Kidney (tissue), 22 donors: ENCODE measurements at places on chromosomes 4 and X. TPM values are rescaled to one million over a fixed set of nuclear protein-coding genes. Genes with fewer than 3 reads are reported as not detected.

GRCh38 chr4:102623622-102624021 lies 122.5 kb downstream of the NFKB1 start:
- peak; percentile 29 for DNase-seq

Gene PCDH11X
- polyA plus RNA-seq: not detected

Gene RHOXF2
- not detected for polyA plus RNA-seq

GRCh38 chr4:165394275-165394674 lies 15.5 kb downstream of the CPE start:
- no peak for DNase-seq

- DNase-seq: no peak
These were observed 126.7 kb downstream of the RBM47 start for GRCh38 chr4:40502934-40503333.

GRCh38 chrX:1138476-1139184 lies 73.8 kb downstream of the CRLF2 start:
- no peak for DNase-seq

Gene MAML3
- 1.4 TPM for polyA plus RNA-seq

Gene SLC49A3
- polyA plus RNA-seq: 12.6 TPM

Gene NUDT6
- polyA plus RNA-seq: 32.4 TPM

- DNase-seq: no peak
These were observed 6.2 kb downstream of the FGB start for GRCh38 chr4:154569028-154569427.

GRCh38 chr4:111628437-111628836 lies 516.8 kb upstream of the FAM241A start:
- no peak for DNase-seq

- no peak for DNase-seq
These were observed 23.9 kb upstream of the HSD17B10 start for GRCh38 chrX:53458082-53458481.

GRCh38 chrX:16516232-16516876 lies 133.6 kb upstream of the S100G start:
- DNase-seq: no peak
